ENCODE measurements at places on chromosomes 2 and 18. TPM values are rescaled to one million over a fixed set of nuclear protein-coding genes. Genes with fewer than 3 reads are reported as not detected.

Gene PROC
- not detected for total RNA-seq

Gene MBP
- total RNA-seq = 12.9 TPM

Gene CHRND
- total RNA-seq = 0.11 TPM

DNA sequence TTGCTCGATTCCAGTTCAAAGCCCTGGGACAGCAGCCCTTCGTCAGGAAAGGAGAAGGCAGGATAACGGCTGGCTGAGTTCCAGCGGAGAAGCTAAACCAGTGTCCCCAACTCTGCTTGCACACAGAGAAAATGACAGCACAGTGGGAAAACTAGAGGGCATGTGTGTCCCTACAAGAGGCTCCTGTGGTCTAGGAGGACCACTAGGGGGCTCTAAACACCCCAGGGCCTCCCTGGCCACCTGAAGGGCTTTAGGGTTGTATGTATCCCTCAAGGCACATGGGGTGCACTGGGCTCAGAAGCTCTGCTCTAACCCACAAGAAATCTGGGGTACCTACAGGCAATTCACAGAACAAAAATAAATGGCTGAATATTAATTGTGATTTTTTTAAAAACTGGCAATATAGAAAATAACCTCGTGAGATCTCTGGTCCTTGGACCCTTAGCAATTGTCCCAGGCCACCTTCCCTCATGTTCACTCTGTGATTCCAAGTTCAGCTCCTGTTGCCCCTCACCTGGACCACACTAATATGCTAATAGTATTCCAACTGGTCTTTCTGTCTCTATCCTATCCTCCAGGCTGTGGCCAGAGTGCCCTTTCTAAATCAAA lies 17.5 kb downstream of the STAT1 start:
- no peak for DNase-seq

- no peak for DNase-seq
These were observed at the start of gene TCF23 for GRCh38 chr2:27148801-27149439. TCF23 (plus strand) TSS chr2:27149004; CDS start chr2:27149134, 130 bp downstream.

- DNase-seq = no peak
These were observed 198.9 kb downstream of the LRATD1 start for GRCh38 chr2:14831458-14831857.

DNA sequence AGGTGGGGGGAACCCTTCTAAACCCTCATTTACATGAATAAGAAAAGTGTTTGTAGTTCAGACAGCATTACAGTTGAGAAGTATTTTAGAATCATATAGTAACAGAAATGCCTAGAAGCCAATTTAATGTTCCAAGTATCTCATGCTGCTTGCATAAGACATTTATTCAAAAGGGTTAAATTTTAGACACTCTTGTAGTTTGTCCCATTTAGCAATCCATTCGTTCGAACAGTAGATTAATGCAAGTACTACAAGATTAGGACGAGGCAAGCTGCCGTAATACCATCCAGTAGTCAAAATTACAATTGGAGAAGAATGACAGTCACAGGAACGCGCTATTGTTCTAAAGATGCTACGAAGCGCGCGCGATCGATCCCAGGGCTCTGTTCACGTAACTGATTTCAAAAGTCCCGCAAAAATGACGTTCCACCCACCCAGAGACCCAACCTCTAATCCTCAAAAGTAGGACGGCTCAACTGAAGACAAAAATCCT lies 1.2 kb downstream of the TMEM237 start:
- no peak for DNase-seq

GRCh38 chr2:215479536-215480240 lies 43.8 kb upstream of the FN1 start:
- DNase-seq = no peak

DNA sequence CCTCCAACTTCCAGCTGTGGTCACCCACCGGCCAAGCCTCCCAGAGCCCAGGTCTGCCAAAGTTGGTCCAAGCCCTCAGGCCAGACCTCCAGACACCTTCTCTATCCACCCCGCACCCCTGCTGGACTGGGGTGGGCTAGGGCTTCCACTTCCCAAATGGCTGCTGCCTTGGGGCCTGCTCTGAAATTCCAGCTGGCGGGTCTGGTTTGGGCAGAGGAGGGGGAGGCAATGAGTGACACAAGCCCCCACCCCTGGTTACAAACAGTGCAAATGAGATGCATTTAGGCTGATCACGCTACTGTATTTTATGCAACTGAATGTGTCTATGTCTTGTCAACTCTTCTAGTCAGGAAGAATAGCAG lies 14.6 kb downstream of the POU3F3 start:
- DNase-seq = peak; percentile 17

- no peak for DNase-seq
These were observed 16.9 kb downstream of the KLHL41 start for GRCh38 chr2:169526451-169526850.
